Activated CD4-positive, alpha-beta T cell treated with anti-CD3 and anti-CD28 coated beads, Interleukin-2, amount 50 U/mL, for 1 hour (primary cell): ENCODE measurements at places on chromosomes 5 and 9.

GRCh38 chr9:29945012-29945411 lies 2371.7 kb upstream of the C9orf72 start:
- DNase-seq = no peak

DNA sequence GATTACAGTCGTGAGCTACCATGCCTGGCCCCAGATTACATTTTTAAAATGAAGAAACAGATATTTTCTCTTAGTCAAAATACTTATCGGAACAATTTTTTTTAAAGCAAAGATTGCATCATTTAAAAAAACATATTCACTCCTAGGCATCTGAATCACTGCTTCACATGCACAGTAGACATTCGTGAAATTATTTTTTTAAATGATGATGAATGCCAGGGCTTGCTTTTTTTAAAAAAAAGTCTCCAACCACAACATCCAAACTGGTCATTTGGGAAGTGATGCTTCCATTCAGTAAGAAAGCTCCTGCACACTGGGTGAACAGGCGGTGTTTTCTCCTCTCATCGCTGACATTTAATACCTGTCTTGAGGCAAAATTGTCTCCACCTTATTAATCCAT lies 223.0 kb upstream of the DMRT1 start:
- no peak for DNase-seq

DNA sequence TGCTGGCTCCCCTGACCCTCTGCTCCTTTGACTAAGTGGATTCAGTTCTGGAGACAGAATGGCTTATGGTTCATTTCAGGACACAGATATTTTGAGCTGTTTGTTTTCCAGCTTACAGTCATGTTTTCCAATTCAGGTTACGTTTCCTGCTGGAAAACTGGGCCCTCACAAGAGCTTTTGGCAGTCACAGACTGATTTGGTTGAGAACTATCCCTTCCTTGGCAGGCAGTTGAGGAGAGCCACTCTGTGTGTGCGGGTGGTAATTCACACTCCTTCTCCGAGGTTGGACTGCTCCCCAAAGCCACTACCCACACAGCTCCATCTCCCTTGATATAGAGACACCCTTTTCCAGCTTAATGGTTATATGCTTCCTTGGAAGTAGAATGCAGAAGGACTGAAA lies 534.5 kb downstream of the TMEM38B start:
- no peak for DNase-seq

GRCh38 chr5:80406980-80407734 lies 707 bp upstream of the ZFYVE16 start:
- no peak for DNase-seq

- no peak for DNase-seq
These were observed 31.9 kb upstream of the CEP120 start for GRCh38 chr5:123455095-123455494.

DNA sequence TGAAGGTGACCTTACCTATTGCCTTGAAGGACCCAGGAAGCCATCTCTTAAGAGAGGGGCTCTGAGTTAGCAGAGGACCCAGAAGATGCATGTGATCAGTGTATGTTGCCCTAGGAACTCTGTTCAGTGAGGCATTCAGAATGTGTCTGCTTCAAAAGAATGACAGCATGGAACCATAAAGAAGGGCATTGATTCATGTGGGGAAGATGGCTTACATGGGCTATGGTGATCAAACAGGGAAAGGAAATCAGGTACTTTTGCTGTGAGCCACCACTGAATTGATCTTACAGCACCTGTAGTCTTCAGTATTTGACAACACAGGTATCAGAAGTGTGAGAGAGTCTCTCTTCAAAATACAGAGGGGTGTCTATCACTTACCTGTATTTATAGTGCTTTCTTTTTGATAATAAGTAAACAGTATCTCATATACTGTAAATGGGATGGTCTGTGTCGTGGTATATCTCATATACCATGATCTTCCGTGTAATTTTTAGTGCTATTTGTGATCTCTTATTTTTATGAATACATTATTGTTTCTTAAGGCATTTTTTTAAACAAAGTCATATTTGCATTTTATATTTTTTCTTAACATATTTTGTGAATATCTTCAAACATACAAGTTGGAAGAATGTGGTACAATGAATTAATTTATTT lies 57.0 kb downstream of the FOCAD start:
- no peak for DNase-seq

GRCh38 chr5:107610798-107611197 lies 59.9 kb downstream of the EFNA5 start:
- DNase-seq = no peak

GRCh38 chr5:158212917-158213316 lies 354.0 kb upstream of the CLINT1 start:
- no peak for DNase-seq

DNA sequence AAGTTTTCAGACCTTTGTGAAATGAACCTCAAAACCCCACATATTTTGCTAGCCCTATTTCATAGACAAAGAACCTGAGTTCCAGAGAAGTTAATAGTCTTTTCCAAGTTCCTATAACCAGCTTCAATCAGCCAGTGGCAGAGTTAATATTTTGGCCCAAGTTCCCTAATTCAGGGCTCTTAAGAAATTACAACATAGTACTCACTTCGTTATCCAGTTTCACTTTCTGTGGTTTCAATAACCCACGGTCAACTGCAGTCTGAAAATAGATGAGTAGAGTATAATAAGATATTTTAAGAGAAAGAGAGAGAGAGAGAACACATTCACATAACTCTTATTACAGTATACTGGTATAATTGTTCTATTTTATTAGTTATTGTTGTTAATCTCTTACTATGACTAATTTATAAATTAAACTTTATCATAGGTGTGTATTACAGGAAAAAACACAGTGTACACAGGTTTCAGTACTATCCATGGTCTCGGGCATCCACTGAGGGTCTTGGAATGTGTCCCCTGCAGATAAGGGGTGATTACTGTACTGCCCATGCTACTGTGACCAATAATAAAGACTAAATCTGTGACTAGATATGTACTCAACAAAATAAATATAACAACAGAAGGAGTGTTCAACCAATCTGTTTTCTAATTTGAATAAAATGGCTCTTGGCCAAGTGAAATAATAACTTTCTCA lies 9.3 kb upstream of the MYOT start:
- DNase-seq = no peak

- no peak for DNase-seq
These were observed 6.9 kb upstream of the NIPSNAP3A start for GRCh38 chr9:104740621-104741020.

DNA sequence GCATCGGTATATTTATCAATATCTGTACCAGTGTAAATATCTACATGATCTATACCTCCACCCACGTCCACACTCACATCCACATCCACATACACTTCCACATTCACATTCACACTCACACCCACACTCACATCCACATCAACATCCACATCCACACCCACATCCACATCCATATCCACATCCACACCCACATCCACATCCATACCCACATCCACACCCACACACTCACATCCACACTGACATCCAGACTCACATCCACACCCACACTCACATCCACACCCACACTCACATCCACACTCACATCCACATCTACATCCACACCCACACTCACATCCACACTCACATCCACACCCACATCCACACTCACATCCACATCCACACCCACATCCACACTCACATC lies 189.2 kb downstream of the IRX1 start:
- DNase-seq = no peak

GRCh38 chr9:69056191-69056815 lies 20.8 kb downstream of the FXN start:
- DNase-seq = no peak
